ENCODE measurements at places on chromosomes 2 and 18. TPM values are rescaled to one million over a fixed set of nuclear protein-coding genes. Genes with fewer than 3 reads are reported as not detected.

DNA sequence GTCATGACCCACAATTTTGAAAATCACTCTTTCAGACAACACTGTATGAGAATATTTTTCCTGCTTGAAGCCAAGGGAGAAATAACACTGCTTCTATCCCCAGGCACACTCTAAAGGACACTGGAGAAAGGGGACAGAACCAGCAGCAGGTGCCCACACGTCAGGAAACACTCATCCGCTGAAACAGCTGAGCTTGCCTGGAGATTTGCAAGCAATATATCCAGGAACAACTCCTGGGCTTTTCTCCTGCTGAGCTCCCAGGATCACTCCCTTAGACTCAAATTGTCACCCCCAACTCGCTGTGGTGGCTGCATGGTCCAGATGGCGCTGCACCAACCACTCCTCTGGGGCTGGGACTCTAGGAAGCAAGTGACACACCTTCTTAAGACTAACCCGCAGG, 186.7 kb downstream of the ARL4C start:
- DNase-seq, result no peak
- H3K4me3 ChIP-seq, result no peak overlapping the region
- H3K27ac ChIP-seq, result no peak overlapping the region
- H3K27me3 ChIP-seq, result no peaks in the 10 kb centered on the region
- peaks cover 4% of the 10 kb centered on the region for H3K4me1 ChIP-seq

- H3K27me3 ChIP-seq, result no peaks in the 10 kb centered on the region
- no peaks in the 10 kb centered on the region for H3K4me1 ChIP-seq
- no peak overlapping the region for H3K4me3 ChIP-seq
- H3K27ac ChIP-seq, result no peak overlapping the region
- DNase-seq, result peak; percentile 53
These were observed 441.7 kb upstream of the SOX11 start for GRCh38 chr2:5250482-5250881.

- no peaks in the 10 kb centered on the region for H3K36me3 ChIP-seq
- no peak overlapping the region for H3K27ac ChIP-seq
- no peak overlapping the region for H3K4me3 ChIP-seq
- DNase-seq, result no peak
- no peaks in the 10 kb centered on the region for H3K4me1 ChIP-seq
These were observed 437.0 kb upstream of the ETAA1 start for GRCh38 chr2:66960161-66960560.

- H3K27me3 ChIP-seq, result peaks cover 43% of the 10 kb centered on the region
- H3K4me1 ChIP-seq, result peaks cover 12% of the 10 kb centered on the region
- H3K27ac ChIP-seq, result no peak overlapping the region
- no peak overlapping the region for H3K4me3 ChIP-seq
- DNase-seq, result no peak
These were observed 978 bp upstream of the TUBA4A start for GRCh38 chr2:219254590-219255201.

DNA sequence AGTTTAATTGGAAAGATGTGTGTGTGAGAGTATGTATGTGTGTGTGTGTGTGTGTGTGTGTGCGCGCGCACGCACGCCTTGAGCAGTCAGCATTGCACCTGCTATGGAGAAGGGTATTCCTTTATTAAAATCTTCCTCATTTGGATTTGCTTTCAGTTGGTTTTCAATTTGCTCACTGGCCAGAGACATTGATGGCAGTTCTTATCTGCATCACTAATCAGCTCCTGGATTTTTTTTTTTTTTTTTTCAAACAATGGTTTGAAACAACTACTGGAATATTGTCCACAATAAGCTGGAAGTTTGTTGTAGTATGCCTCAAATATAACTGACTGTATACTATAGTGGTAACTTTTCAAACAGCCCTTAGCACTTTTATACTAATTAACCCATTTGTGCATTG, 48.0 kb downstream of the FEZ2 start:
- H3K27me3 ChIP-seq, result no peaks in the 10 kb centered on the region
- DNase-seq, result no peak
- peaks cover 2% of the 10 kb centered on the region for H3K4me1 ChIP-seq

DNA sequence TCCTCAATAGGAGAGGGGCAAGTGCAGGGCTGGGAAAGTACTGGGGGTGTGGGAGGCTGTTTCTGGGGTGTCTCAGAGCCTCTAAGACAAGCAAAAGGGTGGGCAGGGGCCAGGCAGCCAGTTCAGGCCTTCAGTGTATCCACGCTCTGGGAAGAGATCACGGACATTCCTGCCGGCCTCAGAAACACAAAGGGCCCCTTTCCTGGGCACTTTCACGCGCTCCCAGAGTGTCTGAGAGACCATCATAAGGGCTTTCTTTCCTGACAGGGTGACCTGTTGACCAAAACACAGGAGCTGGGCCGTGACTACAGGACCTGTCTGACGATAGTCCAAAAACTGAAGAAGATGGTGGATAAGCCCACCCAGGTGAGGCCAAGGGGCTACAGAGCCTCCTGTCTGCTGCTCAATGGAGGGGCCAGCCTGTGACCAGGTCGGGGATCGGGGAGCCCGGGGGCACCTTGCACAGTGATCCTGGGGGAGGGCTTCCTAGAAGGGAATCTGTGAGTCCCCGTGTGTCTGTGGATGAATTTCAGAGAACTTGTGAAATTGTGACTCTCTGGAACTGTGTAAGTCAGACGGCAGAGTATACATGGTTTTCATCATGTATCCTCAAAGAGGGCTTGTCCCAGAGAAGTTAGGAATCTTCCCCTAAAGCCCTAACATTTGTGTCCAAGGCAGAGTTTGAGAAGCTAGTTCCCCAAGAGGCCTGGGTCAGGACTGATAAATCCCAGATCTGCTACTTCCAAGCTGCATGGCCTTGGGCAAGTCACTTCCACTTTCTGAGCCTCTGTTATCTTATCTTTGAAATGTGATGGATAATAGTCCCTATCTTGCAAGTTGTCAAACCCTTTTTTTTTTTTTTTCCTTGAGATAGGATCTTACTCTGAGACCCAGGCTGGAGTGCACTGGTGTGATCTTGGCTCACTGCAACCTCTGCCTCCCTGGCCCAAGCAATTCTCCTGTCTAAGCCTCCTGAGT, 1.8 kb downstream of the GNLY start:
- H3K27me3 ChIP-seq, result no peaks in the 10 kb centered on the region
- H3K27ac ChIP-seq, result no peak overlapping the region
- H3K4me1 ChIP-seq, result peaks cover under 1% of the 10 kb centered on the region
- DNase-seq, result no peak
- no peak overlapping the region for H3K4me3 ChIP-seq
- no peaks in the 10 kb centered on the region for H3K36me3 ChIP-seq

GRCh38 chr2:203436496-203436895, 98.6 kb downstream of the RAPH1 start:
- no peak overlapping the region for H3K27ac ChIP-seq
- no peak for DNase-seq
- H3K4me3 ChIP-seq, result no peak overlapping the region
- H3K4me1 ChIP-seq, result no peaks in the 10 kb centered on the region
- H3K27me3 ChIP-seq, result no peaks in the 10 kb centered on the region

DNA sequence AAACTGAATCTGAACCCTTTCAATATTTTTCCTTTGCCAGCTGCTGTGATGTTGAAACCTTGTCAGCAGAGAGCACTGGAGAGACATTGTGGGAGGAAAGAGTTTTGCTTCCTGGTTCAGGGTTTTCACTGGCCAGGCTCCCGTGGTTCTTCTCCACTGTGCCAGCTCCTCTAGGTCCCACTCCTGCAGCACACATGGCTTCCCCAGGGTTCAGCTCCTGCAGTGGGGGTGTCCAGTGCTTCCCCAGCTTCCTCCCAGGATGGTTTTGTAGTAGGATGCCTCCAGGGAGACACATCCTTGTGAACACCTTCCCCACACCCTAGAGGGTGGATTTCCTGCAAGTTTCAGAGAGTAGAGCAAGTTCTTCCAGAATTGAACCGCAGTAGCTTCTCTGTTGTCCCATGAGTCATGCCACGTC, 24.0 kb upstream of the SULT1C3 start:
- DNase-seq, result no peak
- no peaks in the 10 kb centered on the region for H3K27me3 ChIP-seq
- H3K27ac ChIP-seq, result no peak overlapping the region
- H3K4me3 ChIP-seq, result no peak overlapping the region

- no peaks in the 10 kb centered on the region for H3K36me3 ChIP-seq
- no peaks in the 10 kb centered on the region for H3K27me3 ChIP-seq
- no peak overlapping the region for H3K4me3 ChIP-seq
- no peaks in the 10 kb centered on the region for H3K4me1 ChIP-seq
- DNase-seq, result no peak
- H3K27ac ChIP-seq, result no peak overlapping the region
These were observed 7.9 kb downstream of the MAP2 start for GRCh38 chr2:209431701-209432100.

- no peak overlapping the region for H3K27ac ChIP-seq
- no peaks in the 10 kb centered on the region for H3K4me1 ChIP-seq
- no peak overlapping the region for H3K4me3 ChIP-seq
- H3K27me3 ChIP-seq, result no peaks in the 10 kb centered on the region
- no peaks in the 10 kb centered on the region for H3K36me3 ChIP-seq
These were observed 173.5 kb downstream of the ETAA1 start for GRCh38 chr2:67570611-67571010.

DNA sequence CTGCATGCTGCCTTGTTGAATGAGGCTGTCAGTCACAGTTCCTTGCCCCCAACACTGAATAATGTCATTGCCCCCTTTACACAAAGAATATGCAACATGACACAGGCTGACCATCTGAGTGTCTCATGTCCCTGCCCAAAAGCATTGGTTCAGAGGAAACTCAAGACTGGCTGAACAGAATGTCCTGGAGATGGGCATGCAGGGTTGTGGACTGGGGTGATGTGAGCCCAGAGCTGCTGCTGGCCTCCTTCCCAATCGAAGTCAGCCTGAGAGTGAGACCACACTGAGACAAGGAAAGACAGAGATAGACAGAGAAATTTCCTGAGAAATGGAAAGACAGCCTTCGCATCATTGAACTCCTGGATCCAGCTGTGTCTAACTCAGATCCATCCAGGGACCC, 110.1 kb downstream of the PID1 start:
- no peaks in the 10 kb centered on the region for H3K27me3 ChIP-seq
- DNase-seq, result no peak
- no peaks in the 10 kb centered on the region for H3K4me1 ChIP-seq
- H3K27ac ChIP-seq, result no peak overlapping the region

DNA sequence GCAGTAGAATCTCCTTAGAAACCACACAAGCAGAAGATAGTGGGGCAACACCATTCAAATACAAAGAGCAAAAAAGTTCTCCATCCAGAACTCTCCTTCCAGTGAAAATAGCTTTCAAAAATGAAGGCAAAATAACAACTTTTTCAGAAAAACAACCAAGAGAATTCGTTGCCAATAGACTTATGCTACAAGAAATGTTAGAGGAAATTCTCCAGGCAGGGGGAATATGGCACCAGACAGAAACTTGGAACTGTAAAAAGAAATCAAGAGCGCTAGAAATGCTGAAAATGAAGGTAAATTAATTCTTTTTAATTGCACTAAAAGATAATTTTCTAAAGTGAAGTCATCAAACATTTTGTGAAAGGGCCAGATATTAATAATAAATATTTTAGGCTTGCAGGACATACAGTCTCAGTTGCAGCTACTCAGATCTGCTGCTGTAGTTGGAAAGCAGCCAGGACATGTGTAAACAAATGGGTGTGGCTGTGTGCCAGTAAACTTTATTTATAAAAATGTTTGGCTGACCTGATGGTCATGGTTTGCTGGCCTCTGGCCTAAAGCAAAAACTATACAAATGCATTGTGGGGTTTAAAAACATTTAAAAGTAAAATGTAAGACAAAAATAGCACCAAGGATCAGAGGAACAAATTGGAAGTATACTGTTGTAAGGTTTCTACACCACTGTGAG, 73.7 kb upstream of the TGFA start:
- peaks cover 11% of the 10 kb centered on the region for H3K4me1 ChIP-seq
- H3K36me3 ChIP-seq, result no peaks in the 10 kb centered on the region
- no peak overlapping the region for H3K27ac ChIP-seq
- H3K27me3 ChIP-seq, result no peaks in the 10 kb centered on the region
- no peak for DNase-seq
- H3K4me3 ChIP-seq, result no peak overlapping the region

- no peaks in the 10 kb centered on the region for H3K27me3 ChIP-seq
- H3K4me3 ChIP-seq, result no peak overlapping the region
- H3K4me1 ChIP-seq, result peaks cover 5% of the 10 kb centered on the region
- no peak for DNase-seq
These were observed 70.8 kb downstream of the XIRP2 start for GRCh38 chr2:166958986-166959481.

DNA sequence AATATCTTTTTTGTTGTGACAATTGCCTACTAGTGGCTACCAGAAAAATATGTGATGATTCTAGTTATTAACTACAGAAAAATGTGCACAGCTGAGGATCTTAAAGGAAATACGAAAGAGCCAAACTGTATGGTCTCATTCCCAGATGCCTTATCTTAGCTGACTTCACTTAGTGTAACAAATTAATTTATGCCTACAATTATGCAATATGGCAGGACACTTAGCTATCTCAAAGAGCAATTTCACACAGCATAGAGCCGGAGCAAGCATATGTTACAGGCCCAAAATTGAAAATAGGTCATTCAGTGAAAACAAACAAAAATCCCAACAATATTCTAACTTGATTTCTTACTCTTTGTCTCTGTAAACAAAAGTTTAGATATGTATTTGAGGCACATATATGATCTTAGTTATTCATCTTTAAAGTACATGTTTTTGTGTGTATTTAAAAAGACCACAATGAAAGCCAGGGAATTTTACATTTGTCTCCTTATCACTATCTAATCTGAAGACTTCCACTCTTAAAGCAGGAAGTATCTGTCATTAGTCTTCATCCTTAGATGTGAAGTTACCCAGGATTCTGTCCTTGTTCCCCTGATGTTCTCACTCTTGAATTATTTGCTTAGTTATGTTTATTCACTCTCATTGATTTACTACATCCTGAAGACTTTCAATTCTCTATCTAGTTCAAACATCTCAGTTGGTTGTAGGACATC, 1579.0 kb upstream of the NXPH2 start:
- no peak overlapping the region for H3K27ac ChIP-seq
- no peaks in the 10 kb centered on the region for H3K27me3 ChIP-seq
- DNase-seq, result no peak
- H3K4me1 ChIP-seq, result no peaks in the 10 kb centered on the region

GRCh38 chr2:156590085-156590739, 154.0 kb downstream of the GPD2 start:
- H3K27me3 ChIP-seq, result no peaks in the 10 kb centered on the region
- DNase-seq, result no peak
- no peak overlapping the region for H3K4me3 ChIP-seq
- H3K27ac ChIP-seq, result no peak overlapping the region
- no peaks in the 10 kb centered on the region for H3K36me3 ChIP-seq

- no peak overlapping the region for H3K27ac ChIP-seq
- no peak for DNase-seq
- no peaks in the 10 kb centered on the region for H3K27me3 ChIP-seq
- H3K4me3 ChIP-seq, result no peak overlapping the region
These were observed 26.8 kb upstream of the NABP1 start for GRCh38 chr2:191650896-191651773.

Gene ANO7
- 6.9 TPM for total RNA-seq

Gene MAL
- total RNA-seq, result not detected

Gene TM4SF20
- not detected for total RNA-seq

Gene KYNU
- 0.13 TPM for total RNA-seq

Gene FER1L5
- 0.69 TPM for total RNA-seq

Gene UPP2
- not detected for total RNA-seq

Gene PHOSPHO2
- total RNA-seq, result 8.5 TPM

Gene UGT1A3
- total RNA-seq, result not detected

Gene AQP4
- 2.1 TPM for total RNA-seq

Gene CYP1B1
- total RNA-seq, result 4.7 TPM

Measured in H1 (cell line).